Progenitor cell of endocrine pancreas (in vitro differentiated cells): ENCODE measurements at places on chromosomes 2 and 18.

DNA sequence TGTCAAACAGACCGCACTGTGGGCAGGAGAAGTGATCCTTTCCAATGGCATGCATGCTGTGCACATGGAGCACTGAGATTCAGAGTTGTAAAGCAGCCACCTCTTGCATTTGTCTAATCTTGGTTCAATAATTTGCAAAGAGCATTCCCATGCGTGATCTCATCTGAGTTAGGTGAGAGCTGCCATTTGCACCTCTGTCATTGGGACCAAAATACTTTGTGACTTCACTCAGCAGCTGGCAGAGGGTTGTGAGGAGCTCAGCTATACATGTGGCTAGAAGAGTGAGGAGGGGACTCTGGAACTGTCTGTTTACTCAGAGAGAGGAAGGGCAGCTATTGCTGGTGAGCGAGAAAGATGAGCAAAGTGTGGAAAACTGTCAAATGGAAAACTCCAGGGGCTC is 265.1 kb upstream of the TNP1 start:
- no peak for DNase-seq

DNA sequence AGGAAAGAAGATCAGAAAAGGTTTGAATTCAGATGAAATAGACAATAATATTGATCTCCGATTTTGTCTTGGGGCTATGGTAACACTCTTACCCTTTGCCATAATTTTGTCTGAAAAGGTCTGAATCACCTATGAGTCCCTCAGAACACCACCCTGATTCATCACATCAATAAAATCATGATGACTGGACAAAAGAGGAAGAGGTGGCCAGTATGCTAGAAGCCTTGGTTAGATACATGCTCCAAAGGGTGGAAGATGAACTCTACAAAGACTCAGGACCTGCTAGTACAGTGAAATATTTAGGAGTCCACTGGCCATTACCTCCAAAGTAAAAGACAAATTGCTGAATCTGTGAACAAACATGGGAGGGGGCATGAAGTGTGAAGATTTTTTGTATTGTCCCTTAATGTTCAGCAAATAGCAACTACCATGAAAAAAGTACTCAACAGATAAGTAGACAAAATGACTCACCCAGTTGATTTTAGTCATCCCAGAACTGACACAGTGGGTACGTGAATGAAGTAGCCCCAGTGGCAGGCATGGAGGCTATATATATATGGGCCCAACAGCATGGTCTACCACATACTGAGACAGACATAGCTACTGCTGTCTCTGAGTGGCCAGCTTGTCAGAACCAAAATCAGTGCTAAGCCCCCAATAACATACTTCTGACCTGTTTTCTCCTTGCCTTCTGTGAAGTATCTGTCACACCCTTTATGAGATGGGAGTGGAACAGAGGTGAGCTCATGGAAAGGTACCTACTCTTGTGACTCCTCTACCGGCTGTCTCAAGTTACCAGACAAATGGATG is 36.5 kb upstream of the GLS start:
- DNase-seq: no peak

- no peak for DNase-seq
These were observed 23.3 kb upstream of the ST3GAL5 start for GRCh38 chr2:85911814-85912692.

GRCh38 chr2:675982-676646 is 1.1 kb downstream of the TMEM18 start:
- DNase-seq: peak; percentile 43

- DNase-seq: no peak
These were observed 139.0 kb downstream of the DDX1 start for GRCh38 chr2:15730545-15731212.

GRCh38 chr2:164565359-164565758 is 55.9 kb downstream of the GRB14 start:
- no peak for DNase-seq

GRCh38 chr2:213152065-213152794 is 818 bp upstream of the IKZF2 start:
- DNase-seq: peak; percentile 56

- no peak for DNase-seq
These were observed 39.7 kb downstream of the DHX57 start for GRCh38 chr2:38835990-38836389.

DNA sequence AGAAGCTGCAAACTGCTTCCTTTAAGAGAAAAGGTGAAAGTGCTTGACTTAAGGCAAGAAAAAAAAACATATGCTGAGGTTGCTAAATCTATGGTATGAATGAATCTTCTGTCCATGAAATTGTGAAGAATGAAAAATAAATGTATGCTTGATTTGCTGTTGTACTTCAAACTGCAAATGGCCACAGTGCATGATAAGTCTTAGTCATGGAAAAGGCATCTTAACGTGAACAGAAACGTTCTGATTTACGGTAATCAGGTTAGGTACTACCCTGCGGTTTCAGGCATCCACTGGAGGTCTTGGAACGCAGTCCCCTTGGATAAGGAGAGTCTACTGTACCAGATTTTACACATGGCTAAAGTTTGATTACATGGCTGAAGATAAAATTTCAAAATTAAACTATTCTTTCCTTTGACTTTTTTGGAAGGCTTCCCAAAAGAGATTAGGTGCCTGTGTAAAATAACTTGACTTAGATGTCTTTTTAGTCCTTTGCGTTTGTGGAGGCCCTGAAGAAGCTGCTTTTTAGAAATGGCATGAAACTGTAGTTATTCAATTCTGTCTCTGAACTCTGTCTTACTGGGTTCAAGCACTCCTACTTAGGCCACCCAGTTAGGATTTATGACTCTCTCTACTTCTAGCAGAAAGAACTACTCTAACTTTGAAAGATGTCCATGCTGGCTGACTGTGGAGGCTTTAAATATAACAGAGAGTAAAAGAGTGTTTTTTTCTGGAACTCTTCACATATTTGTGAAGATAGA is 35.9 kb upstream of the SCN9A start:
- no peak for DNase-seq

DNA sequence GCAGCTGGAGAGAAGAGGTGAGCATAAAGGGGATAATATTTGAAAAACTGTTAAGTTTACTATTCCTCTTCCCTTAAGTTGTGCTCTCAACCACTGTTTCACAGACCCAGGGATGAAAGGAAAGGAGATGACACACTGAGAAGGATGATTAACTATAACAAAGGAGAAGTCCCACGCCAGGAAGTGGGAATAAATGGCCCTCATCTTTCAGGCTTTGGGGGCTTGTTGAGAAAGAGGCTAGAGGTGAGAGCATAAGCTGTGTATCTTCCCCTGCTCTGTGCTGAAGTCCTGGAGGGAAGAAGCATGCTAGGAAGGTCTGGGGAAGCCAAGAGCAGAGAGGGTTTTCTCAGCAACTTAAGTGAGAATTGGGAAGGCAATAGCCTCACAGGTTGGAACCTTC is 399.1 kb upstream of the ATP5MC3 start:
- no peak for DNase-seq

- DNase-seq: no peak
These were observed 195.0 kb downstream of the EPHA4 start for GRCh38 chr2:221377066-221377465.

DNA sequence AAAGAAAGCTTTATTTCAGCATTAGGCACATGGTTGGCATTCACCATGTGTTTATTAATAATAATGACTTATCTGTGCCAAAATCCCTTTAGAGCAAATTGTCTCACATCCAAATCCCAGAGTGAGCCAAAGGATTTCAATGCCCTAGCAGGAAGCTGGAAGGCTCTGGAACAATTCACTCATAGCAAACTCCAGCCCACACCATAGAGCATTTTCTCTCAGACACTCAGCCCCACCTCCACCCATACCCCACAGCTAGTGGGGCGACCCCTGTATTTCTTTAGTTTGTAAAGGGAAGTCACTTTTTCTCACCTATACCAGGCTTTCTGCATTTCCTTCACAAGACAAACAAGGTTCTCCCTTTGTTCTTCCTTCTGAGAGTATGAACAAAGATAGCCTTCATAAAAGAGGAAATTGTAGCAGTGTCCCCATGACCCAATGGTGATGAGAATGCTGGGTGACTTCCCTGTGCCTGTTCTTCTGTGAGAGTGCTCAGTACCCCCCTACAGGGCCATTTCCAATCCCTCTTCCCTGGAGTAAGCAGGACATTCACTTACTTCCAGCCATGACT is 100.1 kb upstream of the APCDD1 start:
- DNase-seq: no peak

GRCh38 chr18:49547701-49548100 is 14.2 kb upstream of the LIPG start:
- no peak for DNase-seq

- no peak for DNase-seq
These were observed 226.3 kb upstream of the SMAD7 start for GRCh38 chr18:49177071-49177470.

DNA sequence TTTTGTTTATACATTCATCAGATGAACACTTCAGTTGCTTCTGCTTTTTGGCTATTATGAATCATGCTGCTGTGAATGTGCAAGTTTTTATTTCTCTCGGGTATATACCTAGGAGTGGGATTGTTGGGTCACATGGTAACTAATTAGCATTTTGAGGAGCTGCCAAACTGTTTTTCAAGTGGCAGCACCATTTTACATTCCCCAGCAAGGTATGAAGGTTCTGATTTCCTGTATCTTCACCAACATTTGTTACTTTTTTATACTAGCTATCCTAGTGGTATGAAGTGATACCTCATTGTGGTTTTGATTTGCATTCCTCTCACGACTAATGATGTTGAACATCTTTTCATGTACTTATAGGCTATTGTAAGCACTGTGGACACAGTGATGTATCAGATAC is 53.9 kb downstream of the DYNC1I2 start:
- DNase-seq: no peak

DNA sequence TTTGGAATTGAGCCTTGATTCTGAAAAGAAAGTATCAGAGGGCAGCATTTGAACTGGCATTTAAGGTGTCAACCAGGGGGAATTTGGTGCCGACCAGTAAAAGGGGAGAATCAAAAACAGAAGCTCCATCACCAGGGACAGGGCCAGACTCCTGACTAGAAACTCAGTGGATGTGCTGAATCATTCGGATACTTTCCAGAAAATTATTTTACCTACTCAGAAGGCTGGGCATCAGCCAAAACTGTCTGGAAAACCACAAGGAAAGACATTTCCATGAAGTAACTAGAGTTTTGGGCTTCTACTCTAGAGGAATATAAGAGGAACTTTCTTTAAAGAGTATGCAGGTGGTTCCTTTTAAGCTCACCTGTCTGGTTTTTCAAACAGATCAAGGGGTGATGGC is 756.6 kb downstream of the RNF144A start:
- no peak for DNase-seq

DNA sequence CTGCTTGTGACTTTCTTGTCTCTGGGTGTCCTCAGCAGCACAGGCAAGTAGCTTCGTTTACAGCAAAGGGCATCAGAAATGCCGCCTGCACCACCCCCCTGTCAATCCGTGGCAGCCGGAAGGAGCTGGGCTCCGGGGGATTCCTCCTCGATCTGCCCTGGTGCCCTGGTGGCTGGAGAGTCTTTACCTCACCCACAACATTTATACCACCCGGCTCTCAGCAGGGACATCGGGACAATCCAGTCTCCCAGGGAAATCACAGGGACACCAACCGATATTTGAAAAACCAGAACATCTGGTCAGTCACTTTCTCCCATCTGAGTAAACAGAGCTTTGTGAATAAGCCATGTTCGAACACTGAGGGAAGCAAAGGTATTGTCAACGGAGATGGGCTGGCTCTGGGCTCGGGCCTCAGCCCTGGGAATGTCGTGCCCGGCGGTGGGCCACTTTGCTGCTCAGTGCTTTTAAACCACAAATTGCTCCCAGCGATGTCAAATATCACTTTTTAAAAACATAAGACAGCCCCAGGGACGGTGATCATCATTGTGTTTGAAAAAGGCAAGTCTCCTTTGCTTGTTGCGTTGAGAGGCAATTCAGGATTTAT is 210.0 kb upstream of the SALL3 start:
- no peak for DNase-seq

- peak; percentile 53 for DNase-seq
These were observed 47.1 kb upstream of the CCDC150 start for GRCh38 chr2:196592331-196592910.

- DNase-seq: no peak
These were observed 216.6 kb downstream of the SS18 start for GRCh38 chr18:25873833-25874232.

- peak; percentile 20 for DNase-seq
These were observed at the start of gene PTH2R for GRCh38 chr2:208406474-208407451. Gene PTH2R, plus strand, starts transcription at chr2:208406792. Its CDS starts 252 bp downstream, at chr2:208407044.

DNA sequence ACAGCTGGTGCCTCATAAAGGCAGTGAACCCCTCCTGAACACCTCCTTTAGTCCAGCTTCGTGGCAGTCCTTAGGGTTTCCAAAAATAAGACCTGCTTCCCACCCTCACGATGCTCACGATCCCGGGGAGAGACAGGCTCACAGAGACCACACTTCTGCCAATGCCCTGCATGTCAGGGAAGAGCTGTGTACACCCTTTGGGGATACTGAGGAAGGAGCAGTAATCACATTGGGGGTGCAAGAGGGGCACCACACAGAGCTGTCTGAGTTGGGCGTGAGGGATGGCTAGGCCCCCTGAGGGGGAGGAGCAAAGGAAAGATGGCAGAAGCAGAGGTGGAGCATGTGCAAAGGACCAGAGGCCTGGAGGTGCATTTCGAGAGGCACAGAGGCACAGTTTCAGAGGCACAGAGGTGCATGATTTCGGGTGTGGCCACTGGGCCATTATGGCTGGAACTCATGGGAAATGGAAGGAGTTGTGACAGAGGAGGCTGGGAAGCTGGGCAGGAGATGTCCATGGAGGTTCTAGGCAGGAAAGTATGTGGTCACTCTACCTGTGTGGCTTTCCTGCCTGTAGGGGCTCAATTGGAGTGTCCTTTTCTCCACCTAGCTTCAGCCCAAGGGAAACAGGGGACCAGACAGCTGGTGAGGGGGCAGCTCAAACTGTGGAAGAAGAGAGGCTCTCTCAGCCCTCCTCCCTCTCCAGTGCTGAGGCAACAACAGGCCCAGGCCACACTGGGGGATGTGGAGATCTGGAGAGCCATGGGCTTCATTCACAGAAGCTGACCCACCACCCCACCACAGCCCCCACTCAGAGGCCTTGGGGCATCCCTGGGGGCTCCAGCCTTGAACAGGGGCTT is 115.9 kb downstream of the CAPN13 start:
- DNase-seq: no peak

- DNase-seq: no peak
These were observed 114.4 kb downstream of the FAM124B start for GRCh38 chr2:224287531-224287930.

GRCh38 chr2:74186038-74186437 is 7.4 kb upstream of the MOB1A start:
- DNase-seq: no peak

- DNase-seq: no peak
These were observed 632.2 kb downstream of the SATB2 start for GRCh38 chr2:198825534-198825933.

- DNase-seq: no peak
These were observed 55.5 kb downstream of the ARHGAP28 start for GRCh38 chr18:6785001-6785400.

GRCh38 chr18:53937037-53937436 is 287.4 kb downstream of the MBD2 start:
- no peak for DNase-seq
